ENCODE measurements at places on chromosomes 5 and 9. TPM values are rescaled to one million over a fixed set of nuclear protein-coding genes. Genes with fewer than 3 reads are reported as not detected.

IL4 gene
- not detected for total RNA-seq

SEC61B gene
- total RNA-seq = 215 TPM

KCNMB1 gene
- not detected for total RNA-seq

SLC28A3 gene
- total RNA-seq = 0.05 TPM

CATSPER3 gene
- not detected for total RNA-seq

SPATA31E1 gene
- not detected for total RNA-seq

HACD4 gene
- total RNA-seq = 6.1 TPM

FOXI1 gene
- not detected for total RNA-seq

ENC1 gene
- 41.7 TPM for total RNA-seq

PITX1 gene
- total RNA-seq = not detected

THOC3 gene
- total RNA-seq = 88.9 TPM

GRM6 gene
- not detected for total RNA-seq

ACTBL2 gene
- not detected for total RNA-seq

FRMPD1 gene
- total RNA-seq = not detected

ELL2 gene
- 25.0 TPM for total RNA-seq

TAS2R1 gene
- total RNA-seq = not detected

TRIM23 gene
- 5.3 TPM for total RNA-seq

MCIDAS gene
- not detected for total RNA-seq

TAF11L13 gene
- total RNA-seq = not detected

BARHL1 gene
- not detected for total RNA-seq

EQTN gene
- total RNA-seq = not detected

PSMD5 gene
- 37.3 TPM for total RNA-seq

SLC36A2 gene
- total RNA-seq = not detected

LCNL1 gene
- total RNA-seq = not detected

STKLD1 gene
- 0.49 TPM for total RNA-seq

FGFR4 gene
- total RNA-seq = 1.7 TPM

SHISAL2B gene
- total RNA-seq = not detected

PAM gene
- 175 TPM for total RNA-seq

TMEFF1 gene
- total RNA-seq = 19.6 TPM

DOCK2 gene
- 1.1 TPM for total RNA-seq

TGFBI gene
- 36.1 TPM for total RNA-seq

UBE2QL1 gene
- total RNA-seq = not detected
